ENCODE measurements at places on chromosomes 4 and X.

DNA sequence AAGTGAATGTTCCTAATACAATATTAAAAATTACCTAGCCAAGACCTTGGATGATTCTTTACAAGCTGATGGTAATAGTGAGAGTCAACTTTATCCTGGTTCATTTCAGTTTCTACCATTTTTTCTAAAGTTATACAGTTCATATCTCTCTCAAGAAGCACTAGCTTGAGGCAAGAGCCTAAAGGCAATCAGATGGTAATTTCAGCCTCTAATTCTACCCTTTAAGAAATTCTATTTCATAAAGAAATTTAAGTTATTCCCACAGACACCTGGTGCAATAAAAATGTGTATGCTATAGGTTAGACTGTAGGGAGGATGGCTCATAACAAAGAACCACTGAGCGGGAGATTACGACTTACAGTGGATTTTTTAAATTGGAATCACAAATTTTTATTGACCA is 984.2 kb upstream of the ADGRL3 start:
- DNase-seq, result no peak

DNA sequence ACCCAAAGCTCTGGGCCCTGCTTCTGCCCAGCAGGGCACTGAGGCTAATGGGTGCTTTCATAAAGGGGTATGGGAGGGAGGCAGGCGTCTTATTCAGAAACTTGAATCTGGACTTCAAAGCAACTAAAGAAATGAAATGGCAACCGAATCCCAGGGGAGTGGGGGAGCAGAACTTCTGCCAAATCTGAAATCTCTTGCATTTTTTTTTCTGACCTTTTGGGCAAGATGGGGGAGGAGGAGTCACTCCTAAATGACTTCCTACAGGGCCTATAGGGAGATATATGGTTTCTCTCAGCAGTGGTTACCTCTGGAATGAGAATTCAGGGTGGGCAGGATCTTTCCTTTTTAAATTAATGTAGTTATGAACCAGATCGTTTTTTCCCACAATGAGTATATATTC is 30.6 kb upstream of the KIAA1210 start:
- DNase-seq, result no peak

DNA sequence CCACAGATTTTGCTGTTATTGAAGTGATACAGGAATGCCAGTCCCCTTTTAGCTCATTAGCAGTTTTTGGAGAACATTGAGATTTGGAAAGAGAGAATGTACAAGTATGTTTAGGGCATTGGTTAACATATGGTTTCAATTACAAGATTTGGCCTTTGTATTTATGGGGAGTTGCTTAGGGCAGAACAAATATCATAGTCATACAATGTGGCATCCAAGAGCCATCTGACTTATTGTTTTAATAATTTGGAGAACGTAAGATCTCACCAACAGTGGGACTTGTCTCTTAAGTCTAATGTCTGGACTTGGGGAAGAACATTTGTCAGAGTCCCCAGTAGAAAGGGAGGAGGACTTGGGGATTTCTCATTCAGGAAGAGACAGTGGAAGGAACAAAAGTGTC is 166.1 kb downstream of the STK32B start:
- no peak for DNase-seq

GRCh38 chr4:151940926-151941617 is 180.3 kb upstream of the GATB start:
- DNase-seq, result no peak

DNA sequence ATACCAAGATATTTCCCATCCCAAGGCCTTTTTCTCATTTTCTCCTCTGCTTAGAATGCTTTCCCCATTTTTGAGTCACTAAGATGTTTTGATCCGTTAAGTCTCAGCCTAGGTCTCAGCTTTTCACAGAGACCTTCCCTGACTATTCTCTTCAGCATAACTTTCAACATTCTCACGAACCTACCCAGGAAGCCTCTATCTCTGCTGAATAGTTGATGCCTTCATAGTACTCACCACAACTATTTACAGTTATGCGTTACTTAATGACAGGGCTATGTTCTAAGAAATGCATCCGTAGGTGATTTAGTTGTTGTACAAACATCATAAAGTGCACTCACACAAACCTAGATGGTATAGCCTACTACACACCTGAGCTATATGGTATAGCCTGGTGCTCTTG is 64.5 kb downstream of the ARL9 start:
- DNase-seq, result no peak

GRCh38 chr4:58514299-58514698 is 1404.1 kb upstream of the IGFBP7 start:
- DNase-seq, result no peak

- peak; percentile 24 for DNase-seq
Observed at GRCh38 chr4:143335979-143336780, 496 bp upstream of the GAB1 start.

- no peak for DNase-seq
Observed at GRCh38 chr4:129335276-129335675, 239.3 kb downstream of the C4orf33 start.

- DNase-seq, result no peak
Observed at GRCh38 chr4:18756671-18757070, 735.1 kb upstream of the LCORL start.

DNA sequence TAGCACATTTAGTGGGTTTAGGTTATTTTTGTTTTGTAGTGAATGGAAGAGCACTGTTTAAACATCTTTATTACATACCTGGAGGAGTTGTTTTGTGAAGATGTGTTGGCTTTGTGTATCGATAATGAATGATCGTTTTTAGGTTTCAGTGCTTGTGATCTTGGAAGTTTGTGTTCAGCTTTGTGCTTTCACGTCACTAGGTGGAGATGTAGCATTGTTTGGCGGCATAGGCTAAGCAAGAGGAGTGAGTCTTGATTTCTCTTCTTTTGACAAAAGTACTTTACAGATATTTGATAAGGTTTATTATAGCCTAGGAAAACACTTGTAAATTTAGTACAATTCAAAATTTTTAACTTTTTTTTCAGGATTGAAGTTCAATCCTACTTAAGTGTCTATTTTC is 50.4 kb downstream of the PDK3 start:
- no peak for DNase-seq

- DNase-seq, result no peak
Observed at GRCh38 chrX:101290957-101291603, at the start of gene TAF7L. Gene TAF7L, minus strand, starts transcription at chrX:101291334. Its CDS starts 3,791 bp downstream, at chrX:101287543.

DNA sequence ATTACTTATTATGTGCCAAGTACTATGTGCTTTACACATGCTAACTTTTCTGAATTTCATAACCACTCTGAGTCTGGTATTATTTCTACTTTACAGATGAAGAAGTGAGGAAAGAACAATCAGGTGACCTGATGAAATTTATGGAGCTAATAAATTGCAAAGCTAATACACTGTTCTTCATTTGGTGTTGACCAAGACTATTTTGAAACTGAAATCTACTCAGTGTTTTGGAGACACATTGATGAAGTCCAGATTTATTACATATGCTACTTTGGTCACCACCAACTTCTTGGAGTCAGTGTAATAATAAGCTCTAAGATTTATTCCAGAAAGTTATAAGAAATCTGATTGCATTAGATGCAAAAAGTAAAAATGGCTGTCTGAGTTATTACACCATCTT is 637.9 kb downstream of the FAT4 start:
- DNase-seq, result no peak

GRCh38 chrX:119573840-119574393 is 446 bp upstream of the UBE2A start:
- peak; percentile 6 for DNase-seq

- no peak for DNase-seq
Observed at GRCh38 chr4:75880278-75880677, 22.0 kb downstream of the PPEF2 start.

GRCh38 chr4:7410446-7410845 is 24.3 kb downstream of the PSAPL1 start:
- no peak for DNase-seq

- DNase-seq, result no peak
Observed at GRCh38 chr4:38174801-38175200, 214.6 kb downstream of the PTTG2 start.

DNA sequence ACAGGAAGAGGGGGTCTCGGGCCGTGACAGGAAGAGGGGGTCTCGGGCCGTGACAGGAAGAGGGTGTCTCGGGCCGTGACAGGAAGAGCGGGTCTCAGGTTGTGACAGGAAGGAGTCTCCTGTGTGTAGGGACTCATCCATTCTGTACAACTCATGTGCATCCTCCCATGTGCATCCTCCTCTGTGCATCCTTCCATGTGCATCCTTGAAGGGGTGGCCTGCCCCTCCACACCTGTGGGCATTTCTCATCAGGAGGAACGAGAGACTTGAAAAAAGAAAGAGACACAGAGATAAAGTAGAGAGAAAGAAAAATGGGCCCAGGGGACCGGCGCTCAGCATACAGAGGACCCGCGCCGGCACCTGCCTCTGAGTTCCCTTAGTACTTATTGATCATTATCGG is 30.2 kb upstream of the PLCXD1 start:
- DNase-seq, result peak; percentile 13

DNA sequence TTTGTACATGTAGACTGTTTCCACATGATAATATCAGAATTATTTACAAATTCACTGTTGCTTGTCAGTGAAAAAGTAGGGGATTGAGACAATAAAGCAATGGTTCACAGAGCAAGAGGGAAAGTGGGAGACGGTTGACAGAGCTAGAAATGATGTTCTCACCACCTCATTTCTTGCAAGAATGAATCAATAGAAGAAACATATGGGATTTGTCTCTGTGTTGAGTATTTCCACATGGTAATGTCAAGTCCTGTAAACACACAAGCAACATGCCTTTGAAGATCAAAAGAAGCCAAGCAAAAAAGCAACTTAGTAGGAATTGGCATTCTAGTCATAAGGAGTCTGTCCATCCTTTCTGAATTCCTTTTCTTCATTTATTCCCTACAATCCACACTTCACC is 1806.6 kb upstream of the AGA start:
- DNase-seq, result no peak

DNA sequence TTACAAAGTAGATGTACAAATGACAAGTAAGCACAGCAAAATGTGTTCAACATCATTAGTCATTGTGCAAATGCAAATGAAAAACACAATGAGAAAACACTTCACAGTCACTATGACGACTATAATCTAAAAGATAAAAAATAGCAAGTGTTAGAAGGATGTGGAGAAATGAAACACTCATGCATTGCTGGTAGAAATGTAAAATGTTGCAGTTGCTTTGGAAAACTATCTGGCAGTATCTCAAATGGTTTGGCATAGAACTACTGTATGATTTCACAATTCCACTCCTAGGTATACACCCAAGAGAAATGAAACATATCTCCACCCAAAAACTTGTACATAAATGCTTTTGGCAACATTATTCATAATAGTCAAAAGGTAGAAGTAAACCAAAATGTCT is 459.7 kb upstream of the TRAM1L1 start:
- DNase-seq, result no peak

- no peak for DNase-seq
Observed at GRCh38 chr4:154511981-154512380, 20.4 kb upstream of the DCHS2 start.

- DNase-seq, result no peak
Observed at GRCh38 chrX:15797707-15798106, 7.4 kb downstream of the ZRSR2 start.

DNA sequence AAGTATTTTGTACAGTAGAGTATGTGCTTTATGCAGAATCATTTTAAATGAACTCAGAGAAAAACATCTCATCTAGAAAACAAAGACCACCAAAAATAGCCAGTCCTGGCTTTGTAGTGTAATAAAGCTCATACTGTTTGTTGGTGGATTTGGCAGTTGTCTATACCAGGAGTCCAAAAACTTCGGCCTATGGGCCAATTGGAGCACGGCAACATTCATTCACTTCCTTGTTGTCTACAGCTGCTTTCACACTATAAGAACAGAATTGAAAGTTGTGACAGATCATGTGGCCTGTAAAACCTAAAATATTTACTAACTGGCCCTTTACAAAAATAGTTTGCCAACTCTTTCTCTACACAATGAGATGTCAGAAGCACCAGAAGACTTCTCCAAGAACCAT is 5.3 kb downstream of the FBXW7 start:
- no peak for DNase-seq

GRCh38 chrX:103376979-103377324 is 614 bp downstream of the BEX3 start:
- no peak for DNase-seq

DNA sequence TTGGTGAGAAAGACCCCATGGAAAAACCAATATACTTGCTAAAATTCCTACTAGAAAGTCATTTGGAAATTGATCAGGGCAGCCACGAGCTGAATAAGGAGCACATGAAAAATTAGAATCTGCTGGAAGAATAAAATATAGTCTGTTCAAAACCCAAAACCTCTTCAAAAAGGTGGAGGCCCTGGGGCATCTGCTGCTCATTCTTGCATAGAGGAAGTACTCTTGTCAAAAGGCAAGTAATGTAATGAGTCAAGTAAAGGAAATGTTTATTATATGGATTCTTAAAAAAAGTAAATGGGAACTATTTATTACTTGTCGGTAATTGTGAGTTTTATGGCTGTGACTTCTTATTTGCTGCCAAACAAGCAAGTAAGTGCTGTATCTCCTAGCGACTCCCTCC is 109.5 kb downstream of the GK start:
- DNase-seq, result no peak

DNA sequence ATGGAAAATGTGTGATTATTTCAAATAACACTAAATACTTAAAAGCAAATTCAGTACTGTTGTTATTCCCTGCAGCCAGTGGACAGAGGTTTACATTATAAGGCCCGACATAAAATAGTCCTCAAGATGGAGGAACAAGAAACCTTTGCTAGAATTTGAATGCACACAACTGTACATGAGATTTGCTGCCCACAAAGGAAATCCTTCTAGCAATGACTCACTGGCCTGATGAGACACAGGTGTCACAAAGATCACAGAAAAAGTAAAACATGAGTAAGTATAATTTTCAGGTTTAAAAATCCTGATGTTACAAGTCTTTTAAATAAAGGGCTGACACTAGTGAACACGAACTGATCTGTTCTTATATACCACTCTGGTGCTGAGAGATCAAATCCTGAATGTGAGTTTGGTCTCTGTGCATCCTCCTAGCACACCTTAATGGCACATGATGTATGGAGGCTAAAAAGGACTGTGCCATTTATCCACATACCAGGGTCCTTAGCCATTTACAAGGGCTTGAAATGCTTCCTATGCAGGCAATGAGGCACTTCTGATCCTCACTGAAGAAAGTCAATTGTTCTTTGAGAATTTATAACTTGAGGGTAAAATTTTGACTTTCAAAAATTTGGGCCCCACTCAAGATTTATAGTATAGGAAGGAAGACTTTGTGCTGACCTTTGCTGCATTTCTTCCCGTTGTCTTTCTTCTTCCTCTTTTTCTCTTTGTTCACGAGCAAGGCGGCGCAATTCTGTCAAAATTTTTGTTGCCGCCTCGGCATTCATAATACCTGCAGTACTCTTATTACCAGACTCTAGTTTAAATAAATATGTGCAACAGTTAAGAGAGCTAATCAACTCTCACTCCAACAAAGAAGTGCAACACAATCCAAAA is 23.0 kb downstream of the MAP7D3 start:
- peak; percentile 16 for DNase-seq

DNA sequence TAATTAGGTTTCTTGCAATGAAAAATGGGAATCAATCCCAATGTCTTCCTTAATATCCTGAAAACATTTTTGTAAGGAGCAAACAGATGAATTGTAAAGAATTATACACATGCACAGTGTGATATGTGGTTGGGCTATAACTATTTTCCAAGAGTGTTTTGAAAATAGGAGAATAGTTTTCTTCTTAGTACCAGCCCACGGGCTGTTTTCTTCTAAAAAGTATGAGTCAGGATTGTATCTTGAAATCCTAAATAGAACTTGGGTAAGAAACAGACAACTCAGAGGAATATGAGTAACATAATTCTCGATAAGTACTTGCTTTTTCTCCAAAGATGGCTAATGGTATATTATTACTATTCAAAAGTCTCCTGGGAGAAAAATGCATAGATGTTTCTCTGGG is 136.7 kb downstream of the MAGEC2 start:
- no peak for DNase-seq
